ENCODE measurements at places on chromosomes 7 and 10.

- no peak for DNase-seq
Measured at GRCh38 chr10:2836921-2837662, 230.3 kb upstream of the PFKP start.

- no peak for DNase-seq
Measured at GRCh38 chr10:33506838-33507661, 172.6 kb upstream of the NRP1 start.

DNA sequence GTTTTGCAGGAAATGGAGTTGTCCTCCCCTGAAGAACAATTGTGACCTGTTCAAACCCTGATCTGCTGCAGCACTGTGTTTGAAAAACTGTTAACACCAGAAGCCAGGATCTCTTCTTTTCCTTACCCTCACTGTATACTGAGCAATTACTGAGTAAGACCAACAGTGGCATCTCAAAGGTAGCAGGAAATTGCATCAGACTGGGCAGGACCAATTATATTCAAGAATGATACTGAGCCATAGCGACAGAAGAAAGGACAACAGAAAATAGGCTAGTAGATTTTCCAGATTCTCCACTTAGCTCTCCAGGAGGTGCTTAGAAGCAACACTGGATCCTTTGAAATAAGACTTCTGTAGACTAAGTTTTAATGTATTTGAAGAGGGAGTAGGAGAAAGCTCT is 57.4 kb upstream of the INHBA start:
- no peak for DNase-seq

DNA sequence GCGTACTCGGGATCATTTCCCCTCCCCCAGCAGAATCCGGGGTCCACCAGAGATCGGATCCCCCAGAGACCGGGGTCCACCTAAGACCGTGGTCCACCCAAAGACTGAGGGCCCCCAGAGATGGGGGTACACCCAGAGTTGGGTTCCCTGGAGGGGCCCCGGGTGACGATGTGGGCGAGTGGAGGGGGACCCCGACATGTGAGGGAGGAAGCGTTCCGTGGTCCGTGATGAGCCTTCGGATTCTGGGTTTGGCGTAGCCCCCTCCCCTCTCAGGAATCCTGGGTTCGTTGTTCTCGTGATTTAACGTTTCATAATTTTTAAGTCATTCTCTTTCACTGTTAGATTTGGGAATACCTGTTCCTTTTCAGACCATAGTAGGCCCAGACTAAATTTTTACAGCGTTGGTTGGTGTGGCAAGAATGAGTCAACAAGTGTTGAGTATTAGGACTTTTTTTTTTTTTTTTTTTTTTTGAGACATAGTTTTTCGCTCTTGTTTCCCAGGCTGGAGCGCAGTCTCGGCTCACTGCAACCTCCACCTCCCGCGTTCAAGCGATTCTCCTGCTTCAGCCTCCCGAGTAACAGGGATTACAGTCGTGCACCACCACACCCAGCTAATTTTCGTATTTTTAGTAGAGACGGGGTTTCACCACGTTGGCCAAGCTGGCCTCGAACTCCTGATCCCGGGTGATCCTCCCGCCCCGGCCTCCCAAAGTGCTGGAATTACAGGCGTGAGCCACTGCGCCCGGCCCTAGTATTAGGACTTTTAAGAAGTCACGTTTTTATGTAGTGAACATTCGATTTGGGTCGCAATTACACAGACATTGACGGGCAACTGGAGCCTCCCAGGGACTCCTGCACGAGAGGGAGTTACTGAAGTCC is 672 bp downstream of the GTPBP4 start:
- peak; percentile 18 for DNase-seq

DNA sequence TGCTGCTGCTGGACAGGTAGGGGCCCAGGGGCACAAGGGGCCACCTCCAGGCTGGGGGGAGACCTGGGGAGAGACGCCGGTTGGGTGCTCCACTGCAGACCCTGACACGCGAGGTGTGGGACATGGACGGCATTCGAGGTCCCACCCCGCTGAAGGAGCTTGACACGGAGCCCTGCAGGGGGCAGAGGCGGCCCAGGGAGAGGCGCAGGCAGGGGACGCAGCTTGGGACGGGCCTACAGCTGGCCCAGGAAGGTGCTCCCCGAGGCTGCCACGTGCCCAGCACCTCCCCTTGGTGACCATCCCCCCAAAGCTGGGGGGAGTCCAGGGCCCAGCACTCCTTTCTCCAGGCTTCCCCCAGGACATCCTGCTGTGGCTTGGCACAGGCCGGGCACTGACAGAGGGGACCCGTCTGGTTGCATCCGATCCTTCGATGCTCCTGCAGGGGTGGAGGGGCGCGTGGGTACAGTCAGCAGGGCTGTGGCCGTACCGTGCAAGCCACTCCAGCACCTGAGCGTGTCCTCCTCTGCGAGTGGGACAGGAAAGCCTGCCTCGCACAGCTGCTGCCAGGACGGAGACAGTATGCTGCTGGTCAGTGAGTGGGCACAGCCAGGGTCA is 174.4 kb downstream of the ELFN1 start:
- no peak for DNase-seq

- DNase-seq = peak; percentile 90
Measured at GRCh38 chr10:63236113-63236935, 103.2 kb downstream of the NRBF2 start.

GRCh38 chr10:10551596-10552301 is 465.9 kb upstream of the CELF2 start:
- no peak for DNase-seq

GRCh38 chr10:86954681-86955500 is 2.5 kb downstream of the MMRN2 start:
- DNase-seq = no peak

DNA sequence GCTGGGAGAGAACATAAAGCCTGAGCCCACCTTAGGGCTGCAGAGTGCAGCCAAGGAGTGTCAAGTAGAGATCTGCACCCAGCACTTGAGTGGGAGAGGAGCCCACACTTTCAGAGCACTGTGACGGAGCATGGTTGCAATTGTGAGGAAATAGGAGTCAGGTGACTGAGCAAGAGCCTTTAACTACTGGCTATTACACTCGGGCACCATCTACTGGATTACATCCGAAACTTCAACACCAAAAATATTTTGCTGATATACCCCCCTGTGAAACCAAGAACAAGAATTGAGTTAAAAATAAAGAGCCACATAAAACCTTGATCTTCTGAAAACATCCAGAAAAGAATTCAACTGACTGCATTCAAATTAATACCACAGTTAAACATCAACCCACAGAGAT is 657.9 kb downstream of the NXPH1 start:
- no peak for DNase-seq

- DNase-seq = no peak
Measured at GRCh38 chr10:119740096-119740495, 14.2 kb downstream of the INPP5F start.

DNA sequence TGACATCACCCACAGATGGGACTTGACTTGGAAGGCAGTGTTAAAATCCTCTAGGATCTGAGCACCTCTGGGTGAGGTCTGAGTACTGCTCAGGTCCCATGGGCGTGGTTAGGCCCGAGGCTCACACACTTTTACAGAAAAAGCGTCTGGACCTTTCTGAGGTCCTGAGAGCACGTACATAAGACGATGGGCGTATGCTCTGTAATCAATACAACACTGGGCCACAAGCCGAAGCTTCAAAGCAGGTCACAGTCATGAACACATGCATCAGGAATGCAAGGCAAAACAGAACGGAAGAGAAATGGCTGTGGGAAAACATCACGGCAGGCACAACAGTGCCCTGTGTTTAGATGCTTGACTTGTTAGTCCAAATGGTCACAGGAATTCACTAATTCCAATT is 112.2 kb downstream of the LARP4B start:
- DNase-seq = peak; percentile 37

- DNase-seq = no peak
Measured at GRCh38 chr10:73168465-73168803, 515 bp downstream of the FAM149B1 start.

DNA sequence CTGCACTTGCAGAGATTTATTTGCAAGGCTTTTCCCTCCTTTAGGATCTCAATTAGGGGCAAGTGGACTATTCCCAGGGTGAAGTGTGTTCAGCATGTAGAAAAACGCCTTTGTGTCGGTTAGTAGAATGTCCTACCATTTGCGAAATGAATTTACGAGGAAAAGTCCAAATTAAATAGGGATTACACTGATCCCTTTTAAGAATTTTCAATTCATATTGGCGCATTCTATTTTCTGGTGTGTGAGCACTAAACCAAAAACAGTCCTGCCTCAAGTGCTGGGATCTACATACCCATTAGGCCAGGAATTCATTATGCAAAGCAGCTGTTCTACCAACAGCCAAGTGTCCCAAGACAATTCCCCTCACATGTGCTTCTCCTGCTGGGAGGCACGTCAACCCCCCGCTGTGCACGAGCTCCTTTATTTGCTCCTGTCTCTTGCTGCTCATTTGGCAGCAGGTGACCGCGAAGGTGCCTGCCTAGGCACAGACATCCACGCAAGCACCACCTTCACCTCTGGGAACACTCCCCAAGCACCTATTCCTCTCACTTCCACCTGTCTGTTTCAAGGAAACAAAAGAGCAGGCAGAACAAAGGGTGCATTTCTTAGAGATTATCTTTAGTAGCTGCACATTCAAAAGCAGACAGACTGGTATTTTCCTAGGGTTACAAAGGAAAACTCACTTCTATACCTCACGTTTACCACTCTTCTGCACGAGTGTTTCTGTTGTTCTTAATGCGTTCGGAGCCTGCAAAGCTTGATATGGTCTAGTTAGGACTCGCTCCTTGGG is 134.6 kb upstream of the FGFR2 start:
- DNase-seq = no peak

GRCh38 chr7:22872096-22872807 is 49.6 kb upstream of the TOMM7 start:
- no peak for DNase-seq

Data from HFFc6 (cell line).